ENCODE measurements at places on chromosomes 13 and 19.

DNA sequence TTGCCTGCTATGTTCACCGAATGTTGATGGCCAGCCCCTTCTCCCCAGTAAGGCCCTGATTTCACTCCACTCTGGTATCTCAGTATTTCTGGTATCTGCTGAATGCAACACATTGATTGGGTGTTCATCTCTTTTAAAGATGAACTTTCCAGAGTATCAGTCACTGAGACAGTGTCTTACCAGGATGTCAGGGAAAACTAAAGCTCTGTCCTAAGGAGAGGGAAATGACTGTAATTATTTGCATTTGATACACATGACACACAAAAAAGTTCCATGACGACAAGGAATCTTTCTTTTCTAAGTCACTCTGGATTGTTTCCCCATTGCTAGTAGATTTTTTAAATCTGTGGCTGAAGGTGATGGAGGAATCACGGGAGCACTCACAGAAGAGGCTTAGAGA is 2.2 kb downstream of the GPC5 start:
- no peak for DNase-seq

GRCh38 chr19:2300533-2300932 is 7.4 kb downstream of the LINGO3 start:
- no peak for DNase-seq

DNA sequence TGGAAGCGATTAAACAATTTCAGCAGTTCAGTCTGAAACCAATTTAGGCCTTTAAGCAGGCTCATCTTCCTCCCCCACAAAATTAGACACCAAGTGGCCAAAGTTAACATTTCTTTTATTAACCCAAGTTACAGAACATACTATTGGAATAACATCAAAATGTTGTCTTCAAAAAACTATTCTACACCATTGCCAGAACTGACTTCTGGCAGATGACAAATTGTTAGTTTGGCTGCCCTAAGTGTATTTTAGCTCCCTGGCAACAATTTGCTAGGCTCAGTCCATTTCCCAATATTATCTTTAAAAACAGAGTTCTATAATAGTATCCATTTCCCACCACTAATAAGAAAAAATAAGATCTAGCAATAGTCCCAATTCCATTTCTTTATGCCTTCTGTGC is 107.8 kb downstream of the SGCG start:
- no peak for DNase-seq

DNA sequence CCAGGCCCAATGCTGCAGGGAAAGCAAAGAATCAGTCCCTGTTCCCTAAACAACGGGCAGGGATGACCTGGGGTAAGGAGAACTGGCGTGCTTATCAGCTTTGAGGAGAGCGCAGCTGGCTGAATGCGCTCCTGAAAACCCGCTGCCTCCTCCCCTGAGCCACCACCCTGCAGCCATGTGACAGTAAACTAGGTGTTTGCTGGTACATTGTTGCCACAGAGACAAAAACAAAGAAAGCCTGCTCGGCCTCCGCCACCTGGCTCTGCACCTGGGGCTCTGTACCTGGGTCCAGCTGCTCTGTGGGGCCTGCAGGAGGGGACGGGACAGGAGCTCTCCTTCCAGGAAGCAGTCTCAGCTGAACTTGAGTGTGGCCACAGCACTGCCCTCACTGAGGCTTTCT is 21.8 kb downstream of the MCF2L start:
- no peak for DNase-seq

GRCh38 chr13:100694722-100695508 is 20.3 kb upstream of the TMTC4 start:
- no peak for DNase-seq

- DNase-seq: no peak
Observed at GRCh38 chr13:106686163-106686562, 118.2 kb upstream of the ARGLU1 start.

DNA sequence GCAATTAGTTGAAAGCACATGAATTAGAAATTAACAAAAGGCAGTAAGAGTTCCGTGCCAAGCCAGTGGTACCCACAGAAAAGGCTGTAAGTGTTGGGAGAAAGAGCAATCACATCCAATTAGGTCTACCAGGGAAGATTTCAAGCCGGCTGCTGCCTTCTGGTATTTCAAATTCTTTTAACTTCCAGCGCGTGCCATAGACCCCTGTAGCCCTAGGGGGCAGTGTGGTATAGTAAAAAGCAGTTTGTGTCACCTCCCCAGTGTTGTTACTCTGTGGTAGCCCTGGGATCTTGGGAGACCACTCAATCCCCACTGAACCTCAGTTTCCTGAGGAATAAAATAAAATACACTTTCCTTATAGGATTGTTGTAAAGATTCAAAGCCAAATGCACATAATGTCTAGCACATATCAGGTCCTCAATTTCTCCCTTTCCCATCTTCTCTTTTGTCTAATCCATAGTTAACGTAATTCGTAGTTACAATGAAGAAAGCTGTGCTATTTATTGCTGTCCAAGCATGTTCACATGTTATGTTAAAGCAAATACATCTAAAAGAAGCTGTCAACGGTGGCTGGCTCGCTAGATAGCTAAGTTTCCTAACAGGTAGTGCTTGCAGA is 230.2 kb downstream of the TDRD3 start:
- DNase-seq: peak; percentile 9

DNA sequence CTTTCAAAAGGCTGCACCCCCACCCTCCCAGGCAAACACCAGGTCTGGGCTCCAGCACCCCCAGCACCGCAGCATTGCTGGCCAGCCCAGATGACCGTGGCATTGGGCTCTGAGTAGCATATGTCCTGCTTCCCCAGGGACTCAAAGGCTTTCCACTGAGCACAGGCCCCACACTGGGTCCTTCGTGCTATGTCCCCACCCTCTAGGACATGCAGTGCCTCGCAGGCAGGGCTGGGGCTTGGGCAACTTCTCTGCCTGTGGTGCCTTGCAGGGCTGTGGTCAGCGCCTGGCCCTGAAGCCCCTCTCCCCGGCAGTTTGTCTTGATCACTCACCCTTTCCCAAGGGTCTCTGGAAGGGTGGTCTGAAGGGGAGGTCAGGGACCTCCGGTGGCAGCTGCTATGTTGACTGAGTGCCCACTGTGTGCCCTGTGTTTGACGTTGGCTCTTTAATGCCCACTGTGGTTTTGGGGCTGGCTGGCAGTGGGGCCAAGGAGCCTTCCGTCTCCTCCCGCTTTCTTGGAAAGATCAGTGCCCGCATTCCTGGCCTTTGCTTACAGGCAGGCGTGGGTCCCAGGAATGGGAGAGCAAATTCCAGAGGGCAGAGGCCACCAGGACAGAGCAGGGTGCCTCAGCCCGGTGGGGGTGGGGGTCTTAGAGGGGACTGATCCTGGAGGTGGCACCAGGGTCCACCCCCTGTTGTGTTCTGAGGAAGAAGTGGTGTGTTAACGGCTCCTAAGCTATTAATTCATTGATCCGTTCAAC is 20.3 kb upstream of the CRTC1 start:
- DNase-seq: no peak

DNA sequence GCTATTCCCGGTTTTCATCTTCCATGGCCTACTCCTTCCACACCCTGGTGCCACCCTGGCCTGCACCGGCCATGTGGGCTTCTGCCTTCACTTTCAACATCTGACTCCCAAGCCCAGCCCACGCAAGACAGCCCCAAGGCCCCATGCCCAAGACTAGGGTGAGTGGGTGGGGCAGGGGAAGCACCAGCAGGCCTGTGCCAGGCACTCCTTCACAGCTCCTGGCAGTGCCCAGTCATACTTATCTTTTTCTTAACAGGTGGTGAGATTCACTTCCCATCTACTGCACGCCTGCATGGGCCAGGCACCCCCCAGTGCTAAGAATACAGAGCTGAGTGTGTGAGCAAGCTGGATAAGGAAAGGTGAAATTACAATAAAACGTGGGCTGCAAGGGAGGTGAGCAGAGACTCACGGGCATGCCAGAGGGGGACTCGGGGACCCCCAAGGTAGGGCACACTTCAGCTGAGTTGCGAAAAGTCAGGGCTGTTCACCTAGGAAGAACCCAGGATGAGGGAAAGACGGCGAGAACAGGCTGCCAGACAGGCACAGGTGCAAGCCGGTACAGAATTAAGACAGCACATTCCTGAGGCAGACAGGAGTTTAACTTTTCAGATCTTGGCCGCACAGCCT is 55.7 kb downstream of the COL4A1 start:
- no peak for DNase-seq

DNA sequence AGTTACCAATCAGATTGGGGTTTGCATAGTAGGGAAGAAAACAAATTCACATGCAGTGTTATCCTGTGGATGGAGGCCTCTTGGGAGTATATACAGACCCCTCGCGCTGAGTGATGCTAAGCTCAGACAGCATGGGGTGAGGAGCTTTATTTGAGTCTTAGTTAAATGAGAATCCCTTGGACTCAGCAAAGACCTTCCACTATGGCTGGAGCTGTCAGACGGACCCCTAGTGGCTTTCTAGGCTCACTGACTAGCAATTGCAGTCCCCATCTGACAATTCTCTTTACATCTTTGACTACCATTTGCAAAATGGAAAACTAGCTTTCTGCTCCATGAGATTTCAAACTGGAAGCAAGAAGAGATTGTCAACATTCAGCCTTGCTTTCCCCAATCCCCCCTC is 90.4 kb downstream of the STOML3 start:
- no peak for DNase-seq

- peak; percentile 76 for DNase-seq
Observed at GRCh38 chr19:47227352-47228167, 3.4 kb downstream of the BBC3 start.

GRCh38 chr19:46515879-46516350 is 20.2 kb upstream of the PNMA8B start:
- DNase-seq: no peak

- DNase-seq: peak; percentile 98
Observed at GRCh38 chr19:36139473-36140303, at the start of gene CAPNS1. CAPNS1 (plus strand) TSS chr19:36140066; CDS start chr19:36141012, 946 bp downstream.

GRCh38 chr13:58704953-58705352 is 1073.4 kb downstream of the PCDH17 start:
- no peak for DNase-seq

- DNase-seq: peak; percentile 43
Observed at GRCh38 chr19:12938779-12939601, 581 bp downstream of the CALR start.

DNA sequence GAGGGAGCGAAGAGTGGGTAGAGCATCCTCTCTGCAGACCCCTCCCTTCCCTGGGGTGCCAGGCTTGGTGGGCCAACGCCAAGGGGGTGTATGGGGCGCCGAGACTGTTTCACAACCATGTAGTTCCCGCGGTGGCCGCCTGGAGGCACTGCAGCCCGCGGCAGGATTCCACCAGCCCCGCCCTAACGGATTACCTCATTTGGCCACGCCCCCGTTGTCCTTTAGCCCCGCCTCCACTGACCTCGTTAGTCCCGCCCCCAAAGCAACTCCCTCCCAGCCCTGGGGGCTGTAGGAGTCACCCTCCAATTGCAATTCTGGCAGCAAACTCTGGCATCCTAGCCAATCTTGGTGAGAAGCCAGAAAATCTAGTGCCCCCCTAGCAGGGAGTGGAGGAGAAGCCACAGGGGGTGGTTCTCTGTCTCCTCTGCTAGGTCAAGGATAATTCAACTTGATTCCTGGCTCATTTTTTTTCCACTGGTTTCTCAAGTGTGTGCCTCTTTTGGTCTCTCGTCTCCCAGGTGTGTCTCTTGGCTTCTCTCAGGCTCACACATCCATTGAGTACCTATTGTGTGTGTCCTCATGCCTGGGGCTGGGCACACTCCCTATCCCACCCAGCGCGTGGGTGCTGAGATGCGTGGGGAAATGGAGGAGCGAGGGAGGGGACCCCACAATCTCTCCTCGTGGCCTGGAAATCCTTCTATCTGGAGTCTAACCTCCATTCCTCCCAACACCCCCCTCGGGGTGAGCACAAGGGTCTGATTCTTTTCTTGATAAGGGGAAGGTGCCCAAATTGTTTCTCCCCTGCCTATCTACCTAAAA is 2.0 kb downstream of the OLFM2 start:
- peak; percentile 92 for DNase-seq

DNA sequence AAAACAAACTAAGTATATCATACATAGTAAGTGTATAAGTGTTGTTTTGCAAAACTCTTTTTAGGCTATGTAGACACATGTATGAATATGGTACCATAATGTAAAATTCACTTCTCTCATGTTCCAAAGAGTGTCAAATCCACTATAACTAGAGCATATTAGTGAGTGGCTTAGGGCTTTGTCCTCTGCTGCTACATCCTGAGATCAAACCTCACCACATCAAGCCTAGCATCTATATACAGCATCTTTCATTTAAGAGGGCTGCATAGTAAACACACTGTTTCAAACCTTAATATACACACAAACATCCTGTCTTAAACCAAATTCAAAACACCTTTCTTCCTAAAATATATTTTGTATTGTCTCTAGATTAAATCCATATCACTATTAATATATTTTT is 38.7 kb downstream of the ELF1 start:
- DNase-seq: no peak

GRCh38 chr13:39282400-39282972 is 244.2 kb downstream of the NHLRC3 start:
- DNase-seq: no peak

- peak; percentile 11 for DNase-seq
Observed at GRCh38 chr13:89695343-89696257, 1651.9 kb upstream of the MIR17HG start.

- no peak for DNase-seq
Observed at GRCh38 chr19:29966588-29967249, 24.7 kb downstream of the URI1 start.

DNA sequence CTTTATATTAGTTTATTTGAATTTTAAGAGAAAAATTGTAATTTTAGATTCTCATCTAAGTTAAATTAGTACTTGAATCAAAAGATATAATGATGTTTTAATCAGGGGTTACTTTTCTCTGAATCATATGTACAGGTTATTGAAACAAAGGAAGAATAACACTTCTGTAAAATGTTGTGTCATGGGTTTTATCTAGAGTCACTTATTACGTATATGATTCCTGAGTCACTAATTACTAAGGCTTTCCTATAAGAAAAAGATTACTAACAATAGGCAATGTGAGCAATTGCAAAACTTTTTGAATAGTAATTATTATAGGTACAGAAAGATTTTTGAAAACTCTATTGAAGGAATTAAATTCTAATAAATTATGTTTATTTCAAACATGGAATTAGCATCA is 99.2 kb upstream of the KLF5 start:
- no peak for DNase-seq
